ENCODE measurements at places on chromosomes 3 and 15. TPM values are rescaled to one million over a fixed set of nuclear protein-coding genes. Genes with fewer than 3 reads are reported as not detected.

GRCh38 chr15:78265137-78265460, 737 bp downstream of the DNAJA4 start:
- no peaks in the 10 kb centered on the region for H3K27me3 ChIP-seq
- no peak for DNase-seq
- H3K4me1 ChIP-seq, result peaks cover 35% of the 10 kb centered on the region
- peak overlapping the region; percentile 84 for H3K4me3 ChIP-seq
- H3K36me3 ChIP-seq, result peaks cover 6% of the 10 kb centered on the region
- peak overlapping the region; percentile 83 for H3K27ac ChIP-seq

The CAMK2N2 gene
- not detected for total RNA-seq

GRCh38 chr3:106115557-106115956, 246.7 kb upstream of the CBLB start:
- DNase-seq, result no peak
- peaks cover 19% of the 10 kb centered on the region for H3K4me1 ChIP-seq
- no peaks in the 10 kb centered on the region for H3K36me3 ChIP-seq
- H3K27me3 ChIP-seq, result no peaks in the 10 kb centered on the region
- H3K27ac ChIP-seq, result no peak overlapping the region
- H3K4me3 ChIP-seq, result no peak overlapping the region

DNA sequence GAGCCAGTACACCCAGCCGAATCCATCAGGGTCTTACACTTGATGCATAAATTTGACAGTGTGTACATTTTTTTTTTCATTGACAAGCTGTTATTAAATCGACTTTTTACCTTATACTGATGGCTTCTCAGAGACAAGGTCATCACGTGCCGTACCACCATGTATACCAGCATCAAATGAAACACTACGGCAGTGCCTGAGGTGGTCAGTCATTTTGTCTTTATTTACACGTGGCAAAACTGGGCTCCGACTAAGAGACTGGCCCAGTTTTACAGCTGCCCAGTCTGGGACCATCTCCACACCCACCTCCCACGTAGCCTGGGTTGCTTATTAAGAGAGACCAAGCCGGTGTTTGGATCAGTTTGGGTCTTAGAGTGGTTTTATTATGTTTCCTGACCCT, 57.4 kb downstream of the TMEM266 start:
- H3K36me3 ChIP-seq, result no peaks in the 10 kb centered on the region
- no peak overlapping the region for H3K27ac ChIP-seq
- no peak overlapping the region for H3K4me3 ChIP-seq
- H3K4me1 ChIP-seq, result no peaks in the 10 kb centered on the region
- no peak for DNase-seq

- H3K27ac ChIP-seq, result no peak overlapping the region
- H3K27me3 ChIP-seq, result peaks cover 7% of the 10 kb centered on the region
- DNase-seq, result no peak
- no peaks in the 10 kb centered on the region for H3K36me3 ChIP-seq
These were observed 55.3 kb downstream of the TPRA1 start for GRCh38 chr3:127535106-127535785.

DNA sequence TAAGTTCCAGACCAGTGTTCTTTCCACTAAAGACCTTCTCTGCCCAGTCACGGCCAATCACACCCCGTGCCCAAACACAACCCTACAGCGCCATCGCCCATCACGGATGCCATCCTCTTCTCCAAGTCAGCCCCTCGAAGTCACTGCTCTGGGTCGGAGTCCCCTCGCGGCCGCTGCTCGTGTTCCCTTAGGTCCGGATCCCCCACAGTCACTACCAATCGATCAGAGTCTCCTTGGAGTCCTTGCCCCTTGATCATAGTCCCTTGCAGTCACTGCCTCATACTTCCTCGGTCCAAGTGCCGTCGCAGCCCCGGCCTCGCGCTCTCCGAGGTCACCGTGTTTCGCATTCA, 461 bp downstream of the PCYT1A start:
- peak overlapping the region; percentile 99 for H3K27ac ChIP-seq
- H3K4me3 ChIP-seq, result peak overlapping the region; percentile 100
- no peaks in the 10 kb centered on the region for H3K27me3 ChIP-seq

- DNase-seq, result no peak
- H3K4me3 ChIP-seq, result no peak overlapping the region
- H3K4me1 ChIP-seq, result no peaks in the 10 kb centered on the region
- no peaks in the 10 kb centered on the region for H3K36me3 ChIP-seq
- H3K27ac ChIP-seq, result no peak overlapping the region
These were observed 814.6 kb downstream of the AGBL1 start for GRCh38 chr15:86894269-86894668.

The ZPLD1 gene
- not detected for total RNA-seq
